Activated T-helper 1 cell treated with anti-CD3 and anti-CD28 coated beads, Interleukin-2, amount 50 U/mL, for 16 hours (primary cell): ENCODE measurements at places on chromosomes 7 and 10.

DNA sequence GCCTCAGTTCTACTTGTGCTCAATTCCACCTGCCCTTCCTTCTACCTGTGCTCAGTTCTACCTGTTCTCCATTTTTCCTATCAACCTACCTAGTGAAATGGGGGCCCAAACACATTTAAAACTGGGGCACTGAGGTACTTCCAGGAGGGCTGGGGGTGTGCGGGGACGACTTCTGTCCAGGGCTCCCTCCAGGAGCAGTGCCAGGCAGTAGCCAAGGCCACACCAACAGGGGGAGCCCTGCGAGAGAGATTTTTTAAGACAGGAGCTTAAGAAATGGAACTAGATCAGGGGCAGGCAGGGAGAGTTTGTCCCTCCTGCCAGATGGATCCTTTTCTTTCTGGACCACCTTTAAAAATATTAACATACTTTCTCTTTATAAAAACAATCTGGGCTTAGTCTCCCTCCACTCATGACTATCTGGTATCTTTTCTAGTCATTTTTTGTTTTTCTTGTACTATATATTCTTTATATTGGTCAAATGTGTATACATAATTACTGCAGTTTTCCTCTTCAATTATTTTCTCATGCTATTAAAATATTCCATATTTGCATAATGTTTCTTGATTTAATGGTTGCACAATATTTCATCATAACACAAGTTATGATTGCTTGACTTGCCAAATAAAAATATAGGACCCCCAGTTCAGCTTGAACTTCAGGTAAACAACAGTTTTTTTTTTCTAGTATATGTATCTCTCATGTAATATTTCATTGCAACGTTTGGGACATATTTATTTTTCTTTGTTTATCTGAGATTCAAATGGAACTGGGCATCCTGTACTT lies 47.3 kb upstream of the INSYN2A start:
- no peak for DNase-seq

- DNase-seq: no peak
These were observed 10.4 kb downstream of the CHST3 start for GRCh38 chr10:71974489-71975021.

GRCh38 chr10:130066743-130067142 lies 43.9 kb downstream of the C10orf143 start:
- no peak for DNase-seq

GRCh38 chr10:29798921-29799690 lies 164.3 kb upstream of the SVIL start:
- DNase-seq: no peak

GRCh38 chr10:54613162-54613561 lies 187.9 kb downstream of the PCDH15 start:
- no peak for DNase-seq

- DNase-seq: no peak
These were observed 7.3 kb downstream of the SEMA3A start for GRCh38 chr7:84187087-84187805.
